T-cell (primary cell): ENCODE measurements at places on chromosomes 16 and 17. TPM values are rescaled to one million over a fixed set of nuclear protein-coding genes. Genes with fewer than 3 reads are reported as not detected.

Gene MYCBPAP
- 2.8 TPM for total RNA-seq

Gene C17orf78
- total RNA-seq = not detected

Gene CBFA2T3
- total RNA-seq = 2.0 TPM

Gene BAIAP3
- total RNA-seq = 12.8 TPM

Gene TNFRSF13B
- 0.60 TPM for total RNA-seq

Gene ANKS3
- total RNA-seq = 36.9 TPM

Gene TMEM114
- not detected for total RNA-seq

DNA sequence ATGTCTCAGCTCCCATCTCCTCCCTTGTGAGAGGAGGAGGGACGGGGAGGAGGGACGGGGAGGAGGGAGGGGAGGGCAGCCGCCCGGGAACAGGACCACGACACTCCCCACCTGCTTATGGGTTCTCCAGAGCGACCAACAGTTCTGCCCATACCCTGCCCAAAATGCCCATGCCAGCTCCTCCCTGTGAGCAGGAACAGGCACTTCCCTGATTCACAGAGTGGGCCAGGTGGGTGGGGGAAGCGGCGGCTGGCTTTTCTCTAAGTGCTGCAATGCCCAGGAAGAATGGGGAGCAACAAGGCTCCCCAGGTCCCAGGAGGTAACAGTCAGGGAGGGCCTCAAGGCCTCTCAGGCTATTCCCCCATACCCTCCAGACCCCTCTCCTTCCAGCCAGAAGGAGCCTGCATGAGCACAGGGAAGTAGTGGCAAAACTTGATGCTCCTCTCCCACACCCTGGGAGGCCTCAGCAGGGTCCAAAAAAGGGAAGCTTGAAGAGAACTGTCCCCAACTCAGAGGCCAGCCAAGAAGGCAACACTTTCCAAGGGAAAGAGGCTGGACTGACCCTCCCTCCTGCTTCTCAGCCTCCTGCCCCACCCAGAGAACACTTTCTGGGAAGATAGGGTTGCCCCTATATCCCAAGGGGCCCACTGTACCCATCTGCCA is 53.8 kb downstream of the MYO18A start:
- H3K4me3 ChIP-seq = no peak overlapping the region
- no peaks in the 10 kb centered on the region for H3K27me3 ChIP-seq
- peaks cover 19% of the 10 kb centered on the region for H3K4me1 ChIP-seq
- H3K36me3 ChIP-seq = peaks cover 53% of the 10 kb centered on the region
- DNase-seq = no peak
- no peak overlapping the region for H3K27ac ChIP-seq

GRCh38 chr17:78665952-78666920 is 89.0 kb upstream of the DNAH17 start:
- peak; percentile 57 for DNase-seq
- H3K4me3 ChIP-seq = no peak overlapping the region
- H3K4me1 ChIP-seq = peaks cover 26% of the 10 kb centered on the region
- no peaks in the 10 kb centered on the region for H3K27me3 ChIP-seq

GRCh38 chr16:77234611-77235010 is 35.4 kb downstream of the SYCE1L start:
- peaks cover 20% of the 10 kb centered on the region for H3K27me3 ChIP-seq
- H3K36me3 ChIP-seq = no peaks in the 10 kb centered on the region
- no peak overlapping the region for H3K27ac ChIP-seq

GRCh38 chr16:54288030-54288834 is 1.6 kb upstream of the IRX3 start:
- H3K4me3 ChIP-seq = no peak overlapping the region
- no peak overlapping the region for H3K27ac ChIP-seq
- DNase-seq = no peak

DNA sequence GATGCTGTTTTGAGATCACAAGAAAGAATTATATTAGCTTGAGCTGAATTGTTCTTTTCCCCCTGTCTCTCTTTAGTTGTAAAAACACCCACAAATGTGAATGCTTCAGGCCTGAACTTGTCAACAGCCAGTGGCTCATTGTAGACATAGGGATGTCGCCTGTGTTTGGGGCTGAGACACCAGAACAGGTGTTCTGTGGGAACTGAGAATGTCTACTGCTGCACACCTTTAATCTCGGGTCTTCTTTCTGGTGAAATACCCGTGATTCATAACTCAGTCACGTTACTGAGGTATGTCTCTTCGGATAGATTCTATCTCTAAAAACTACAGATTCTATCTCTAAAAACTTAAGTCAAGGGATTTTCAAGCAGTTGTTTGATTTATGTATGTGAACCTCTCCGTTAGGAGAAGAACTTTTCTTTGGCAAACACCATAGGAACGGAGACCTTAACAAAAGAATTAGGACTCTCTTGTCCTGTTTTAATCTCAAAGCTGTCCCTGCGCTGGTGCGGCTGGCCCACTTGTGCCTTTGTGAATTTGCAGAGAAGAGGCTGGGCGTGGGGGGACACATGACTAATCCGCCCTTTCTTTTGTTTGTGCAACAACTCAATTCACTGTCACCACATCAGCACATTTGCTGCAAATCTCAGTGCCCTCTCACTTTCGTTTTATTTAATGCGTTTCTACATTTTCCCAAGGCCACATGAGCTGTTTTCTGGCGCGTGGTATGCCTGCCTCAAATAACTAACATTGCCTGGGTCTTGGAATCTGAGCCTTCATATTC is 643.0 kb downstream of the MAF start:
- H3K4me1 ChIP-seq = no peaks in the 10 kb centered on the region
- no peak overlapping the region for H3K4me3 ChIP-seq
- no peaks in the 10 kb centered on the region for H3K27me3 ChIP-seq
- H3K27ac ChIP-seq = no peak overlapping the region

DNA sequence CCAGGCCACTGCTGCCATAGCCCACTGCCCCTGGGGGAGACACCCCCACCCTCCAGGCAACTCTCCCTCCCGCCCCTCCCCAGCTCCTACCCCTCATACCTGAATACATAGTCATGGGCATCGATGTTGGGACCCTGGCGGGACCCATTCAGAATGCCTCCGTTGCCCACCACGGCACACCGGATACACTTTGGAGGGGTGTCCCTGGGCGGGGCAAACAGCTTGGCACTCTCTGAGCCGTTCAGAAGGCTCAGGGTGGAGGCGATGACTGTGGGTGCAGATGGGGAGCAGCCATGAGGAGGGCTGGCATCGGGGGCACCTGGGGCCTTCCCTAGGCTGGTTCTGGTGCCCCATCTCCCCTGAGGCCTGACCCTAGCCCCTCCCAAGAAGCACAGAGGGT is 12.6 kb downstream of the ST6GALNAC2 start:
- H3K36me3 ChIP-seq = no peaks in the 10 kb centered on the region
- H3K27ac ChIP-seq = no peak overlapping the region
- no peaks in the 10 kb centered on the region for H3K27me3 ChIP-seq
- peaks cover 9% of the 10 kb centered on the region for H3K4me1 ChIP-seq

- H3K27ac ChIP-seq = no peak overlapping the region
- DNase-seq = no peak
- H3K4me1 ChIP-seq = peaks cover 7% of the 10 kb centered on the region
- H3K4me3 ChIP-seq = no peak overlapping the region
These were observed 185.3 kb downstream of the CCDC182 start for GRCh38 chr17:57559634-57560318.

DNA sequence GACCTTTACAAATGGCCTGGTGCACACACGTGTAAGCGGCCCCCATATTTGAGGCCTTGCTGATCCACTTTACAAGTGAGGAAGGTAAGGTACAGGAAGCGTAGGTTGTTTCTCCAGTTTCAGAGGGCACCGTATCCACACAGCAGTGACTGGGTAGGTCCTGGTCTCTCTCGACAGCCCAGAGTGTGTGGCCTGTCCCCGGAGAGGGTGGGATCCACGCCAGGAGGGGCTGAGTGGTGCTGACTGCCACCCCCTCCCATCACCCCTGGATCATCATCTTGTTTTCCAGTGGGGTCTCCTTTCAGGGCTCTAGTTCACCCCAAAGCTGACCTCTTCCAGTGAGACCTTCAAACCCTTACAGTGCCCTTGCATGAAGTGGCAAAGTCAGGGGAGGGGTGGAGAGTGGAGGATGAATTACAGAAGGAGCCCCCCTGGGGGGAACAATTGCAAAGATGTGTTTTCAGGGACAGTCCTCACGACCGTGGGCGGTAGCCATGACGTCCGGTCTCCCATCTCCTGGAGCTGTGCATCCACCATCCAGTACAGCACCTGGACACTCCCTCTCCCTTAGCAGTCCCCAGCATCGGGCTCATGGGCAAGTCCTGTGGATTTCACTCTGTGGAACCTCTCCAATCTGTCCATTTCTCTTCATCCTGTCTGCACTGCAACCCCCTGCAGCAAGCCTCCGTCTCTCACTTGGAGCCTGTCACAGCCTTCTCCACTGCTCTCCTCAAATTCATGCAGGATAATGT is 4.5 kb upstream of the BANP start:
- no peak overlapping the region for H3K27ac ChIP-seq
- DNase-seq = no peak
- no peak overlapping the region for H3K4me3 ChIP-seq
- H3K36me3 ChIP-seq = no peaks in the 10 kb centered on the region

GRCh38 chr16:64933885-64934284 is 188.0 kb downstream of the CDH11 start:
- no peaks in the 10 kb centered on the region for H3K4me1 ChIP-seq
- no peak overlapping the region for H3K27ac ChIP-seq
- H3K4me3 ChIP-seq = no peak overlapping the region
- H3K27me3 ChIP-seq = no peaks in the 10 kb centered on the region

- no peak overlapping the region for H3K4me3 ChIP-seq
- H3K36me3 ChIP-seq = no peaks in the 10 kb centered on the region
- no peak for DNase-seq
- peaks cover 31% of the 10 kb centered on the region for H3K27me3 ChIP-seq
These were observed 4.1 kb downstream of the CARD14 start for GRCh38 chr17:80173916-80174315.

DNA sequence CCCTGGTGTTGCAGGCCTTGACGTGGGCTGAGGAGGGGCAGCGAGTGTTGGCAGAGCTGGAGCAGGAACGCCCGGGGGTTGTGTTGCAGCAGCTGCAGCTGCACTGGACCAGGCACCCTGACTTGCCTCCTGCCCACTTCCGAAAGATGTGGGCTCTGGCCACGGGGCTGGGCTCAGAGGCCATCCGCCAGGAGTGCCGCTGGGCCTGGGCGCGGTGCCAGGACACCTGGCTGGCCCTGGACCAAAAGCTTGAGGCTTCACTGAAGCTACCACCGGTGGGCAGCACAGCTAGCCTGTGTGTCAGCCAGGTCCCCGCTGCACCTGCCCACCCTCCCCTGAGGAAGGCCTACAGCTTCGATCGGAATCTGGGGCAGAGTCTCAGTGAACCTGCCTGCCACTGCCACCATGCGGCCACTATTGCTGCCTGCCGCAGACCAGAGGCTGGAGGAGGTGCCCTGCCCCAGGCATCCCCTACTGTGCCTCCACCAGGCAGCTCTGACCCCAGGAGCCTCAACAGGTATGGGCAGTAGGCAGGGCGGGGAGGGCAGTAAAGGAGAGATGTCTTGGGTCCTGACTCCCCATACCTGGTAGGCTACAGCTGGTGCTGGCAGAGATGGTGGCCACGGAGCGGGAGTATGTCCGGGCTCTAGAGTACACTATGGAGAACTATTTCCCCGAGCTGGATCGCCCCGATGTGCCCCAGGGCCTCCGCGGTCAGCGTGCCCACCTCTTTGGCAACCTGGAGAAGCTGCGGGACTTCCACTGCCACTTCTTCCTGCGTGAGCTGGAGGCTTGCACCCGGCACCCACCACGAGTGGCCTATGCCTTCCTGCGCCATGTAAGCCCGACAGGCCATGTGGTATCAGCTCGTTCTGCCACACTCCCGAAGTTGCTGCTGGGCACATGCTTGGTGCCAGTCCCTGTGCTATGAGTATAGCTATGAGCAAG is 5.6 kb downstream of the PLEKHG4 start:
- no peak overlapping the region for H3K4me3 ChIP-seq
- H3K36me3 ChIP-seq = peaks cover 22% of the 10 kb centered on the region
- no peaks in the 10 kb centered on the region for H3K27me3 ChIP-seq
- H3K4me1 ChIP-seq = peaks cover 19% of the 10 kb centered on the region
- DNase-seq = no peak
